Bronchial smooth muscle cell (primary cell): ENCODE measurements at places on chromosomes 12 and 14. TPM values are rescaled to one million over a fixed set of nuclear protein-coding genes. Genes with fewer than 3 reads are reported as not detected.

Gene SVOP
- total RNA-seq: not detected in 2 replicates

Gene RASSF9
- total RNA-seq: 0.43 and 0.47 TPM in 2 replicates

Gene PGAM5
- total RNA-seq: 12.3 and 14.0 TPM in 2 replicates

Gene CLEC2A
- total RNA-seq: not detected in 2 replicates

Gene C12orf75
- 41.6 and 63.8 TPM in 2 replicates for total RNA-seq

Gene LHX5
- total RNA-seq: not detected in 2 replicates

Gene NUAK1
- total RNA-seq: 1.9 and 2.2 TPM in 2 replicates

Gene ART4
- not detected in 2 replicates for total RNA-seq

Gene LRP6
- total RNA-seq: 40.4 and 44.0 TPM in 2 replicates

Gene SLC7A8
- total RNA-seq: 15.8 and 25.9 TPM in 2 replicates

Gene PLEKHG7
- total RNA-seq: not detected in 2 replicates

Gene ERO1A
- total RNA-seq: 22.5 and 36.3 TPM in 2 replicates

Gene PTCSC3
- not detected in 2 replicates for total RNA-seq

Gene CLEC1B
- total RNA-seq: not detected in 2 replicates

Gene MYO1A
- under 0.01 and 0.32 TPM in 2 replicates for total RNA-seq

Gene IGF1
- 0.63 and 2.7 TPM in 2 replicates for total RNA-seq

Gene MUCL1
- not detected in 2 replicates for total RNA-seq
